ENCODE measurements at places on chromosomes 5 and 9.

DNA sequence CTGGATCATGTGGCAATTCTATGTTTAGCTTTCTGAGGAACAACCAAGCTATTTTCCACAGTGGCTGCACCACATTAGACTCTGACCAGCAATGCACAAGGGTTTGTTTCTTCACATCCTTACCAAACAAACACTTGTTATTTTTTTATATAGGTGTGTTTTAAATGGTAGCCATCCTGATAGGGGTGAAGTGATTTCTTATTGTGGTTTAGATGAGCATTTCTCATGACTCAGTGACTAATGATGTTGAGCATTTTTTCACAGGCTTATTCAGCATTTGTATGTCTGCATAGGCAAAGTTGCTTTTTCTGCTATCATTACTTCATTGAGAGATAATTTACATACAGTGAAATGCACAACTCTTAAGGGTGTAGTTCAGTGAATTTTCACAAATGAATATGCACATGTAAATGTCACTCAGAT, 36.0 kb downstream of the ANKRD33B start:
- no peak for DNase-seq

DNA sequence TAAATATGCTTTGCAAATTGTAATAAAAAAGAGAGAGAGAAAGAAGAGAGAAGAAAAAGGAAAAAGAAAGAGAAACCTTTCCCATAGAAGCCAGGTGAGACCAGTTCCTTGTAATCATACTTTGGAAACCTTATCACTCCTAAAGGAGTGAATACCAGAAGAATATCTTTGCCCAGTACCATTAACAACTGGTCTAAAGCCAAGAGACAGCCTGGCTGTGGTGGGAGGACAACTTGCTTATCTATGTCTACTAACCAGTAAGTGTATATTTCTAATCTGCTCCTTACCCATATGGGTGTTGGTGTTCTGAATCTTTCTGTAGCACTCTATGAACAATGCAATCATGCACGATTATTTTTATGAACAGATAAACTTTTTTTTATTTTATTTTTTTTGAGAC, 10.5 kb upstream of the TXN start:
- DNase-seq = no peak

DNA sequence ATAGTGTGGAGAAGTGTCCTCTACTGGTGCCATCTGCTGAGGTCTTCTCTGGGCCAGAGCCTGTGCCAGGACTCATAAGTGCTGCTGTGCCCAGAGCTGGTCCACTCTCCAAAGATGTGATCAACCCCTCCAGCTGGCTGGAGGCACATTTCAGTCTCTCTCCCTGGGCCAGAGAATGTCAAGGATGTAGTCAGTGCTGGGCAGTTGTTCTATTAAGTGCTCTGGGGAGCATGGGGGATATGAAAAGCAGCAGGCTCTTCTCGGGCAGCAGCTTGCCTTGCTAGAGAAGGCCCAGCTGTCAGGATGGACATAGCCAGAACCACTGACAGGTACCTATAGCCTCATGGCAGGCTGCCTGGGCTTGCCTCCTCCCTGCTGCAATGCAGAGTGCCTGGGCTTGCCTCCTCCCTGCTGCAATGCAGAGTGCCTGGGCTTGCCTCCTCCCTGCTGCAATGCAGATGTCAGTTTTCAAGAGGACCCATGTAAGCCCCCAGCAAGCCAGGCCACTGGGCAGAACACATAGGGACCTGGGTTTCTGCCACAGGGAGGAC, 157.2 kb upstream of the PANK3 start:
- DNase-seq = no peak

GRCh38 chr9:37102486-37102885, 17.9 kb upstream of the ZCCHC7 start:
- no peak for DNase-seq

DNA sequence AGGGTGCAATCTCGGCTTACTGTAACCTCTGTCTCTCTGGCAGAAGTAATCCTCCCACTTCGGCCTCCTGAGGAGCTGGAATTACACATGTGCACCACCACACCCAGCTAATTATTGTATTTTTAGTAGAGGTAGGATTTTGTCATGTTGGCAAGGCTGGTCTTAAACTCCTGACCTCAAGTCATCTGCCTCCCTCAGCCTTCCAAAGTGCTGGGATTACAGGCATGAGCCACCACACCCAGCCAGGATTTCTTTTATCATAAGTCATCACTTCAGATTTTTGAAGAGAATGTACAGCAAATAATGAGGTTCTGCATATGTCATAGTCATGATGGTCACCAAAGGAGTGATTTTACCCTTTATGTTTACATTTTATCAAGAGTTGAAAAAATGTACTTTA, 108.1 kb downstream of the GCNT1 start:
- DNase-seq = no peak

DNA sequence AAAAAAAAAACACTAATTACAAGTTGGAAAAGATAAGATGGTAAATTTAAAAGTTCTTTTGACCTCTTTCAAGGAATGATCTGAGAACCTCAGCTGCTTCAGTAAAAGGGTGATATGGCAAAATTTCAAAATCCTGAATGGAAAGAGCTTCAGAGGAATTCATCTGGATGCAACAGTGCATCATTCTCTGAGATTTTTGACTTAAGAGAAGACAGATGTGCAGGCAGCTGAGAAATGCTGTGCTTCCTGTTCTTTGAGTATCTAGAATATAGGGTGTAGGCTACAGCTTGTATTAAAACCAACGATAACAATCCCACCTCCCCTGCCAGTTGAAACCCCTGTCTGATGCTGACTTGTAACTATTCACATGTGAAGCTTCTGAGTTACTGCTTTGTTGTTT, 6.2 kb downstream of the FRMPD1 start:
- DNase-seq = no peak

DNA sequence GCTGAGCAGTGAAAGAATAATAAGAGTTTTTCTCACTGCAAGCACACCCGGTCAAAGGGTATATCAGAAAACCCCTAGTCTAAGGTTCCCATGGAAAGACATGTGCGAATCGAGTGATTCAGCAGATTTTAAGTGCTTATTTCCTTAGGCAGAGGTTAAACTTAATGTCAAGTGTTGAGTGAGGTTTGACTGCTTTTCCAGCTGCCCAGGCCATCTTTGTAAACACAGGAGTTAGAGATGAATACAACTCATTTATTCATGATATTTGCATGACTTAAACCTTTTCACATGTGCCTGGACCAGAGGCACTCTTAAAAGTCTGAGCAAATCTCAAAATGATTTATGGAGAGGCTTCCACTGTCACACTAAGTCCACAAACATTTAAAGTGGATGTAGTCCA, 137.8 kb upstream of the RGMB start:
- DNase-seq = no peak

DNA sequence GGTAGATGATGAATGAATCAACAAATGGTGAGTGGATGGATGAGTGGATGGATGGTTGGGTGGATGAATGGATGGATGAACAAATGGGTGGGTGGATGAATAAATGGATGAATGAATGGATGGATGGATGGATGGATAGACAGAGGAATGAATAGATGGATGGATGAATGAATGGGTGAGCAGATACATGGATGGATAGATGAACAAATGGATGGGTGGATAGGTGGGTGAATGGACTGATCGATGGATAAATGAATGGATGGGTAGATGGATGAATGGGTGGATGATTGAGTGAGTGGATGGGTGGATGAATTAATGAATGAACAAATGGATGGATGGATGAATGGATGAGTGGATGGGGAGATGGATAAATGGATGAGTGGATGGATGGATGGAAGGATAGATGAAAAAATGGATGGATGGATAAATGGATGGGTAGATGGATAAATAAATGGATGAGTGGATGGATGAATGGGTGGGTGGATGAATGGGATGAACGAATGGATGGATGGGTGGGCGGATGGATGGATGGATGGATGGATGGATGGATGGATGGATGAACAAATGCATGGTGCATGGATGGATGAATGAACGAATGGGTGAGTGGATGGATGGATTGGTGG, 85.7 kb downstream of the PHF2 start:
- DNase-seq = no peak

- no peak for DNase-seq
Measured at GRCh38 chr5:158014372-158014771, 155.4 kb upstream of the CLINT1 start.

DNA sequence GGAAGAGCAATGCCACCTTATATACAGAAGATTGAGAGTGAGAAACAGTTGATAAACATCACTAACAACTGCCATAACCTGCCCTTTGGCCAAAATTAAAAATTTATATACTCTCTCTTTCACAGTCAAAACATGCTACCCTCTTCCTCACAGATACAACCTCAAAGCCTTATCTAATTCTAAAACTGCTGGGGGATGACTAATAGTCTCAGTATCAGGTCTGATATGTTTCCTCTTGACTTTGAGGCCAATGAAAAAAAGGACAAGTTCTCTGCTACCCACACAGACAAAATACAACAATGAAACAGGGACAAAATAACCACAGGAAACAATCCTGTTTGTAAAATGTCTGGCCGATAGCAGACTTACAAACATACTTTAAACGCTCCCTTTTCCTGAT, 485.6 kb upstream of the NUDT12 start:
- no peak for DNase-seq

DNA sequence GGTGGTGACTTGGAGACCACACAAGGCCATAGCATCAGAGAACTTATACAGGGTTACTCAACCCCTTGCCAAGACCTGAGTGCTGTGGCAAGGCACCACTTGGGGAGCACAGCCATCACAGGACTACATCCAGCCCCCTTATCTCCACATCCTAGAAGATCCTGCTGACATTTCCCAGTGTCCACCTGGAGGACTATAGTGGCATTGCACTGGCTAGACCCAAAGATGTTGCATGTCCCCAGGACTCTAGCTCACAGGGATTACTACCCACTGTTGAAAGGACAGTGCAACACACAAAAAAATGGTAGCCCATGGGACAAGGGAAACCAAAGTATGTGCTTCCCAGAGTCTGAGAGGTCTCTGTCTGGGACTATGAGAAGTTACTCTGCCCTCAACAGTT, 411.1 kb upstream of the NUDT12 start:
- no peak for DNase-seq

GRCh38 chr9:95815961-95816360, 59.5 kb upstream of the ERCC6L2 start:
- DNase-seq = no peak

GRCh38 chr5:123879071-123879470, 367.1 kb downstream of the CSNK1G3 start:
- DNase-seq = no peak

- no peak for DNase-seq
Measured at GRCh38 chr9:113593682-113594281, 130.3 kb downstream of the RGS3 start.

DNA sequence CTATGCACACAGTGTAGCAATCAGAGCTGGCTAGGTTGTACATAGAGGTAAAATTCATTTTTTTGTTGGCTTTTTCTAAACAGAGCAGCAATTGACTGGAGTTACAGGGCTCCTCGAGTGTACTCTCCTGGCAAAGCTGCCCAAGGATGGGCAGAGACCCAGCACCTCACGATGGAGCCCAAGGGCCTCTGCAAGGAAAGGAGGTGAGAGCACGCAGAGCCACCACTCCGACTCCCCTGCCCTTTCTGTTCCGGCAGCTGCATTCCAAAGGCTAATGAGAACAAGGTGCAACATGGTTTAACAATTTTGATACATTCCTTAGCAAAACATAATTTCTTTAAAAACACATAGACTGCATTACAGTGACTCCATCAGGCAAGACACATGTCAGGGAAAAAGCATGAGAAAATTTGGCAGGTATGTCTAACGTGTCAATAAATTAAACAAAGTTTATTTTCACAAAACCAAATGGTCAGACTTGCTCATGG, 47.5 kb downstream of the SAXO1 start:
- no peak for DNase-seq

- DNase-seq = no peak
Measured at GRCh38 chr5:39816156-39816845, 391.5 kb upstream of the DAB2 start.

DNA sequence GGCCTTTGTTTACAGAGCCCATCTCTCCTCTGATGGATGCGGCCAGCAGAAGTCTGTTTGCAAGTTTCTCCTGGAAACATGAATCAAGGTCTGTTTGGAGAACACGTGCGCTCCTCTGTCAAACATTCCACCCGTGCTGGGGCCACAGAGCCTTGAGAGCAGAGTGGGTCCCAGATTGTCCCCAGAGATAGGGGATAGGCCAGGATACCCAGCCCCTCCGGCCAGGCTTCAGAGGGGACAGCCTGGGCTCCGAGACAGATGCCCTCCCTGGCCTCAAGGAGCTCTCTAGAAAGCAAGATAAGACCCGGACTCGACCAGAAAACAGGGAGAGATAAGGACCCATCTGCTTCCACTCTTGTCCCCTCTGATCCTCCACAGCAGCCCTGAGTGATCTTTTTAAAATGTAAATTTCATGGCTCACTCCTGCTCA, 40.4 kb upstream of the HAND1 start:
- no peak for DNase-seq

DNA sequence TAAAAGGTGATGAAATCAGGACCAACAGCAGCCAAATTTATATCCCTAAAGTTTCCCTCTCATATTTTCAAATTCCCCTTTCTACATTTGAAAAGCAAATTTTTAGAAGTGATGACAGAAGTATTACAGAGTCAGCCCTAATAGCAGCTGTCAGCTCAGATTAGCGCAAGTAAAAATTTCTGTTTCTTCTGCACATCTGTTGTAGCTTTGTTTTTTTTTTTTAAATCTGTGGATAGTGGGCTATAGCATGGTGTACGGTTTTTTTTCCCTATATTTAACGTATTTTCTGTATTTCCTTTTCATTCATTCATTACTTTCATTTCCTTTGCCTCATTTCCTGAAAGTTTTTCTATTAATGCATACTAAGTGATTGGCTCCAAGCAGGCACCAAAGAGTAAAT, 99.1 kb downstream of the MACIR start:
- DNase-seq = no peak

DNA sequence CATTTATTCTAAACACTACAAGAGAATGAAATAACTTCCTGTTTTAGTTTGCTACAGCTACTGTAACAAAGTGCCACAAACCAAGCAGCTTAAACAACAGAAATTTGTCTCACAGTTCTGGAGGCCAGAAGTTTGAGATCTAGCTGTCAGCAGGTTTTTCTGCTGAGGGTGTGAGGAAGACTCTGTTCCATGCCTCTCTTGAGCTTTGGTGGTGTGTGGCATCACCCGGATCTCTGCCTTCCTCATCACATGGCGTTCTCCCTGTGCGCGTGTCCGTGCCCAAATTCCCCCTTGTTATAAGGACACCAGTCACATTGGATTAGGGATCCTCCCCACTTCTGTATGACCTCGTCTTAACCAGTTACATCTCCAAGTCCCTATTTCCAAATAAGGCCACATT, 97.7 kb downstream of the CFAP95 start:
- DNase-seq = no peak
